ENCODE measurements at places on chromosomes 16 and 17. TPM values are rescaled to one million over a fixed set of nuclear protein-coding genes. Genes with fewer than 3 reads are reported as not detected.

GRCh38 chr17:34398990-34399389 lies 36.0 kb upstream of the CCL1 start:
- no peak overlapping the region for H3K27ac ChIP-seq
- no peak for DNase-seq
- no peaks in the 10 kb centered on the region for H3K4me1 ChIP-seq
- H3K36me3 ChIP-seq = no peaks in the 10 kb centered on the region

TRIM47 gene
- total RNA-seq = 9.7 TPM

DNA sequence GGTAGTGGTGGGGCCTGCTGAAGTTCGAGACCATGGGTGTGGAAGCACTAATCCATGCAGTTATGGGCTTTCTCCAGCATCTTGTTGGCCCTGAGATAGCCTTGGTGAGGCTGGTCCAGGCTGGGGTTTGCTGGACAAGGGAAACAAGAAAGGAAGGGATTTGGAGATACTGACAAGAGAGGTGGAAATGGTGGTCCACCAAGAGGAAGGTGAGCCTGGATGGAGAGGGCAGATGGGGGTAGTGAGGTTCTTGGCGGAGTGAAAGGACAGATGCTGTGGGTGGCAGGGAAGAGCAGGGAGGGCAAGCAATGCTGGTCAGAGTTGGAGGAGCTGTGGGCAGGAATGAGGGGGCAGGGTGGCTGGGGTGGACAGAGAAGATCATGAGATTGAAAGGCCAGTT lies 5.5 kb upstream of the SMPD3 start:
- H3K36me3 ChIP-seq = no peaks in the 10 kb centered on the region
- no peak overlapping the region for H3K4me3 ChIP-seq
- no peak for DNase-seq
- H3K27ac ChIP-seq = no peak overlapping the region
- H3K27me3 ChIP-seq = no peaks in the 10 kb centered on the region

GRCh38 chr17:9843152-9844010 lies 17.7 kb downstream of the GLP2R start:
- no peak for DNase-seq
- H3K4me3 ChIP-seq = no peak overlapping the region
- no peak overlapping the region for H3K27ac ChIP-seq
- H3K27me3 ChIP-seq = peaks cover 30% of the 10 kb centered on the region
- no peaks in the 10 kb centered on the region for H3K36me3 ChIP-seq

GRCh38 chr17:4920351-4921048 lies 11.6 kb upstream of the GP1BA start:
- H3K4me3 ChIP-seq = no peak overlapping the region
- H3K27ac ChIP-seq = no peak overlapping the region
- DNase-seq = no peak

DNA sequence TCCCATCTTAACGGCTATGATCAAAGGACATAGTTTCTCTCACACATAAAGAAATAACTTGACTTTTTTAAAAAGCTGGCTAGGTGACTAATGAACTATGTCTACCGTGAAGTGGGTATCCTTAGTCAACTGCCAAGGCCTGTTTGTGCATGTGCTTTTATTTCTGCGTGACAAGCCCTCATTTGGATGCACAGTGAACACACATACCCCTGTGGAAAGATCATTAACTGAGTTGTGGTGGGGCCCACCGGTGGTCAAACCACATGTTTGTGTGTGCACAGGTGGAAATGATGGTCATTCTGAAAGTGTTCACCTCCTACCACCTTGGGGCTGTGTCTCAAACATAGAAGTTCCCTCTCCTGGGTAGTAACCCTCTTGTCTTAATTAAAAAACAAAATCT lies 256.1 kb upstream of the SALL1 start:
- DNase-seq = no peak
- no peaks in the 10 kb centered on the region for H3K36me3 ChIP-seq
- H3K4me1 ChIP-seq = no peaks in the 10 kb centered on the region
- no peak overlapping the region for H3K4me3 ChIP-seq
- no peak overlapping the region for H3K27ac ChIP-seq
- H3K27me3 ChIP-seq = no peaks in the 10 kb centered on the region

- H3K27me3 ChIP-seq = no peaks in the 10 kb centered on the region
- no peaks in the 10 kb centered on the region for H3K4me1 ChIP-seq
- H3K4me3 ChIP-seq = no peak overlapping the region
- DNase-seq = no peak
Measured at GRCh38 chr16:23391381-23392222, 61.4 kb downstream of the COG7 start.
